ENCODE measurements at places on chromosomes 2 and 18.

DNA sequence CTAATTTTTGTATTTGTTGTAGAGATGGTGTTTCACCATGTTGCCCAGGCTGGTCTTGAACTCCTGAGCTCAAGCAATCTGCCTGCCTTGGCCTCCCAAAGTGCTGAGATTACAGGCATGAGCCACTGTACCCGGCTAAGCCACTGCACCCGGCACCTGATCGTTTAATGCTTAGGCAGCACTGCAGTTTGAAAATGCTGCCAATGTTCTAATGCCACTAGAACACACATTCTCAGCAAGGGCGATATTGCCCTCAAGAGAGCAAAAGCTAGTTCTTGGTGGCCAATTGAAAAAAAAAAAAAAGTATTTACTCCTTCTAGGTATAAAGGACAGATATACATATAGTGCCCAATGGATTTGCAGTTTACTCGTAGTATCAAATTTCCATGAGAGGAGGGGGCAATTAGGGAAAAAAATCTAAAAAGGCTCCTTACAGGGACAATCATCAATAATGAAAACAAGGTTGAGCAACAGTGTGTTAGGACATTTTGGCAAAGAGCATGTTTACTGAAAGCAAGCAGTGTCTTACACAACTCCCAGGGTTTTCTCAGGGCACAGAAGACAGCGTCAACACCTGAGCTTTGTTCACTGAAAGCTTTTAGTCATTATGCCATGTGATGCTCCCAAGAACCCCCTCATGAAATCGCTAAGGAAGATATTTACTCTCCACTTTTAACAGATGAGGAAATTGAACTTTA is 199.9 kb upstream of the PKDCC start:
- no peak for DNase-seq

GRCh38 chr2:112520234-112520783 is 22.0 kb upstream of the POLR1B start:
- no peak for DNase-seq

GRCh38 chr2:168802859-168803725 is 655 bp downstream of the NOSTRIN start:
- no peak for DNase-seq

DNA sequence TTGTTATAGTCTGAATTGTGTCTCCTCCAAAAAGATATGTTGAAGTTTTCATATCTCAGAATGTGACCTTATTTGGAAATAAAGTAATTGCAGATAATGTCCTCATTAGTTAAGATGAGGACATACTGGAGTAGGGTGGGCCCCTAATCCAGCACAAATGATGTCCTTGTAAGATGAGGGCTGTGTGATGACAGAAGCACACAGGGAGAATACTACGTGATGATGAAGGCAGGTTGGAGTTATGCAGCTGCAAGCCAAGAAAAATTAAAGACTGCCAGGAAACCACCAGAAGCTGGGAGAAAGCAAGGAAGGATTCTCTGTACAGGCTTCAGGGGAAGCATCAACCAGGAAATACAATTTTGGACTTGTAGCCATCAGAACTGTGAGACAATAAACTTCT is 58.3 kb upstream of the PNPT1 start:
- no peak for DNase-seq

DNA sequence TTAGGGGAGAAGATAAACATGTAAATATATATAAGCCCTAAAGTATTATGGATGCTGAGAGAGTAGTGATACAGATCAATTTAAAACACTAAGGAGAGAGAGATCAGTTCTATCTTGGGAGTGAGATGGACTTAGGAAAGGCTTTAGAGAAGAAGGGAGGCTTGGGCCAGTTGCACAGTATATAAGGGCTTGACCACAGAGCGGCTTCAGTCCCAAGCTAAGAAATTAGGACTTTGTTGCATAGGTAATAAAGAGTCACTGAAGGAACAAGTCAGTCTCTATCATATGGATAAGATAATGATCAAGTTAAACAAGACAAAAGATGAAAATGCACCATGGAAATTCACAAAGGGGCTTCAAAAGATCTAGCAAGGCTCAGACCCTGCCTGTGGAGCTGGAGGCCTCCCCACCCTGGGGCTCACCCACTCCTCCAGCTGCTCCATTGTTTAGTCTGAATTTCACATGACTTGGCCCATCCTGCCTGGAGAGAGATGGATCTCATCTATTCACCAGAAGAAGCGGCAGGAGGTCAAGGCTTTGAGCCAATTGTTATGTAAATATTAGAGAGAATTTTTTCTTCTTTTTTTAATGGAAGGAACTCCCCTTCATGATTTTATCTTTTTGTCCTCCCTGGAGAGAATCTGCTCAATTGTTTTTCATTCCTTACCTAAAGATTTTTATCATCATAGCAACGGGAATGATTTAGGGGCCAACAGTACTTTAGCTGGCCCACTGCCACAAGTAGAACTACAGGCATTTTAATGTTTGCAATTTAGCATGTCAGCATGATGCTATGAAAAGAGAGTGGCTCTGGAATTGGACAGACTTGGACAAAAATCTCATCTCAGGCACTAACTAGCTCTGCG is 44.0 kb downstream of the GYPC start:
- no peak for DNase-seq

GRCh38 chr2:129240061-129240460 is 739.4 kb upstream of the RAB6C start:
- no peak for DNase-seq

All from stimulated activated CD4-positive, alpha-beta T cell treated with anti-CD3 and anti-CD28 coated beads, Interleukin-2, amount 100 ng/mL, for 48 hours (primary cell).